ENCODE measurements at places on chromosomes 4 and X.
A peak's percentile ranks its signal among the peaks of the same experiment; 100 is the strongest.

DNA sequence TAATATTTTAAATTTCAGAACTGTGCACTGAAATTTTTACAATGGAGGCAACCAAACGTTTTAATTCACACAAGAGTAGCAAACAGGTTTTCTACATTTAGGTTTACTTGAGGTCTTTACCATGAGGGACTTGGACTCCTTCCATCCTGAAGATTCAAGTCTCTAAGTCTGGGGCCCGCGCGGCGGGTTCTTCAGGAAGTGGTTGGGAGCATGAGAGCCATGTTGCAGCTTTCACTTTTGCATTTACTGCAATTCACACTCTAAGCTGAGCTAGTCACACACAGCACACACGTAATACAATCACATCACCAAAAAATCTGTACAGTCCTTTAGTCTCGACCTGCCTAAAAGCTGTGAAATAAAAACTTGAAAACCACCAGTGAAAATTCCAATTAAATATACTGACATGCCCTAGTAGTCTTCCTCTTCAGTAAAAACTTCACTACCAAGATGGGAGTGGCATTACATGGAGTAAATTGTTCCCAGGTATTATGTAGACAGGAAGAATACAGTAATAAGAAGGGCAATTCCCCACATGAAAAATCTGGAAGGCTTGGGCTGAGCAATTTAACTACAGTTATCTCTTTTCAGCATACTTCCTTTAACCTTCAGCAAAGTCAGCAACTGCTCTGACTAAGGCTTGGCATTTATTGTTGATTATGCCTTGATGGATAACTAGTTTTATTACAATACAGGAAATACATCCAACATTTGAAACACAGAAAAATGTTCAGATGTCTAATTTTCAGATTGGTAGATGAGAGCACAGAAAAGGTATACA lies 571.1 kb upstream of the DIPK2B start:
- DNase-seq = no peak

DNA sequence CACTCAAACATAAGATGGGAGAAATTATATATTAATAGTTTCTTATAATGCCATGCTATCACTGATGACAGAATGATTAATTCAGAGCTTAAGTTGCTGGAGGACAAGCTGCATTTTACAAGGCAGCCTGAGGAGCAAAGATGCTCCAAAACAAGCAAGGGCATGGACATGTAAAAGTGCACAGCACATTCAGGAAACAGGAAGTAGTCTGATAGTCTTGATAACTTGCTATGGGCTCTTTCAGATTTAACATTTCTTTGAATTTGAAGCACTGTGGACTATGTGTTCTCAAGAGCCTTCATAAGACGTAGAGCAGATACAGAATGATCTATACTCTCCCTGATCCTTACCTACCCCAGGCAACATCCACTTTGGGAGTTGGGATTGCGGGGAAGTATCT lies 50.0 kb downstream of the AMMECR1 start:
- no peak for DNase-seq

DNA sequence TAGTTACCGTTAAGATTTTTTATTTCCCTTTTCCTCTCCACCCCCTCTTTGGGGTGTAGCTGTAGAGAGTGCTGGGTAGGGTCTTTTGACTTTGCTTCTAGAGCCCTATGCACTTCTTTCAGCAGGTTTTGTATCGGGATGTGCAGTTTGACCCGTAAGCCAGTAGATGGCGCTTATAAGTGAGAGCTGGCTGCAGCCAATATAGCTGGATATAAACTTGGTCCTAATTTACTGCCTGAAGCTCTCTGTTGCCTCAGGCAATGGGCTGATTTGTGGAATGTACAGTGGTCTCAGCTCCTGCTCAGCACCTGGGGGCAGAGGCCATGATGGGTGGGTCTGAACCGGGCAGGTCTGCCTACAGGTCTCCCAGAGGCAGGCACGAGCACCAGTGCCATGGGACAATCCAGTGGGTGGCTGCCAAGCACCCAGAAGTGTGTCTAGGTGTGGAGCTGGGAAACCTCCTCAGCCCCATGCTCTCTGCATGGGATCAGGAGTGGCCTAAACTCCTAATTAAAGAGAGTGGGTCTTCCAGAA lies 146.5 kb downstream of the SPANXN1 start:
- no peak for DNase-seq

DNA sequence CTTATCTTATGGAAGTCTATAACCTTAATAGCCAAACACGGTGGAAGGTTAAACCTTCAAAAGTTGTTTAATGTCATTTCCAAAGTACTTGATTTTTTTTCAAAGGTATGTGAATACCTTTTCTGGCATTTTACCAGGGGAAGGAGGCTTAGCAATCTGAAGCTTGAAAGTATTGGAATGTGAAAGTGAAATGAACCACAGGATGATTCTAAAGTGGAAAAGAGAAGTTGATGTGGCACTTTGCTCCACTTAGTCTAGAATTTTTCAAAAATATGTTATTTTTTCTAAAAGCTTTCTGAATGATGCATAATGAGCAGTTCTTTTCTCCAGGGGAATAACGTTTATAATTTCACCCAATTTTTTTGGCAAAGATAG lies 19.2 kb downstream of the PI4K2B start:
- DNase-seq = no peak

DNA sequence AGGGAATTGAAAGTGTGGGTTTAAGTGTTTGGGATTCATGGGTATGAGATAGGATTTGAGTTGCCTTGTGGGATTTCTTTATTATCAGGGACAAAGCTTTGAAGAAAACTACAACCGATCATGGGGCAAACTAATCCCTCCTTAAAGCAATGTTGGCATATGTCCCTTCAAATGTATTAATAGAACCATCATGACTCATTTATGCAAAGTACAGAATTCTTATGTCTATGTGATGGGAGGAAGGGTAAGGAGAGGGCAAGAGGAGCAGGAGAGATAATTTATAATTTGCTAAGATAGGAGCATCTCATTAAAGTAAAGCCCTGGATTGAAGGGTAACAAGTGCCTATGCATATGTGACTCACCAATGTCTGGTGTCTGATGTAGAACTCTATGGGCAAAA lies 94.2 kb downstream of the PHEX start:
- DNase-seq = no peak

DNA sequence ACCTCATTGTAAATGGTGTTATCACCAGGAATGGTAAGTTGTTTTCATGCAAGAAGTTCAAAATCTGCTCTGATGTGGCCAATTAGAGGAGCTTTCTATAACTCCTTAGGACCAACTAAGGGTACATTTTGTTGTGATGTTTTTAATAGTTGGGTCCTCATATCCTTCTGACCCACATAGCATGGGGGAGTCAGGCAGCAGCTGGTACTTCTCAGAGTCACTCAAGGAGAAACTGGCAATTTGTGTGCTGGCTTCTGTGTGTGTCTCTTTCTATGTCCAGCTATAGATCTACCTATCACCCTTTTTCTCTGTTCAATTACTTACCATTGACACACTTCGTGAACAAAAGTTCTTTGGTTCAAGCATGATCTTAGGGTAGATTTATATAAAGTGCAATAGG lies 194.3 kb upstream of the TENM3 start:
- DNase-seq = no peak

GRCh38 chr4:187236209-187236890 lies 512.7 kb upstream of the FAT1 start:
- DNase-seq = no peak

DNA sequence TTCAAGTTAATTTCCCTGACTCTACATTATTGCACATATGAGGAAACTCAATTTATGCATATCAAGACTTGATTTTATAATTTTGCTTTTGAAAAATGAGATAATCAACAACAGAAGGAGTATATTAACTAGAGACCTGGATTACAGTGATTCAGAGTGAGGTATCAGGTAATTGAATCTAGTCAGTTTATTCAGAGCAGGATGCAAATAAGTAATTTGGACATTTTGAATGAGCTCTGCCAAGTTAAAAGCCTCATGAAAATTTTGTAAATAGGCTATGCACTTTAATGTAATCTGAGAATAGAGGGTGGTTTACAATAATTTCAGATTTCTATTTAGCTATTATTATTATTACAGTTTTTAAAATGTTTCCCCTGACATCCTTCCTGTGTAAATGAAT lies 203.7 kb upstream of the EMCN start:
- no peak for DNase-seq

- no peak for DNase-seq
Observed at GRCh38 chrX:75748431-75748830, 36.6 kb downstream of the MAGEE2 start.

GRCh38 chr4:91734682-91735081 lies 569.1 kb upstream of the GRID2 start:
- no peak for DNase-seq

DNA sequence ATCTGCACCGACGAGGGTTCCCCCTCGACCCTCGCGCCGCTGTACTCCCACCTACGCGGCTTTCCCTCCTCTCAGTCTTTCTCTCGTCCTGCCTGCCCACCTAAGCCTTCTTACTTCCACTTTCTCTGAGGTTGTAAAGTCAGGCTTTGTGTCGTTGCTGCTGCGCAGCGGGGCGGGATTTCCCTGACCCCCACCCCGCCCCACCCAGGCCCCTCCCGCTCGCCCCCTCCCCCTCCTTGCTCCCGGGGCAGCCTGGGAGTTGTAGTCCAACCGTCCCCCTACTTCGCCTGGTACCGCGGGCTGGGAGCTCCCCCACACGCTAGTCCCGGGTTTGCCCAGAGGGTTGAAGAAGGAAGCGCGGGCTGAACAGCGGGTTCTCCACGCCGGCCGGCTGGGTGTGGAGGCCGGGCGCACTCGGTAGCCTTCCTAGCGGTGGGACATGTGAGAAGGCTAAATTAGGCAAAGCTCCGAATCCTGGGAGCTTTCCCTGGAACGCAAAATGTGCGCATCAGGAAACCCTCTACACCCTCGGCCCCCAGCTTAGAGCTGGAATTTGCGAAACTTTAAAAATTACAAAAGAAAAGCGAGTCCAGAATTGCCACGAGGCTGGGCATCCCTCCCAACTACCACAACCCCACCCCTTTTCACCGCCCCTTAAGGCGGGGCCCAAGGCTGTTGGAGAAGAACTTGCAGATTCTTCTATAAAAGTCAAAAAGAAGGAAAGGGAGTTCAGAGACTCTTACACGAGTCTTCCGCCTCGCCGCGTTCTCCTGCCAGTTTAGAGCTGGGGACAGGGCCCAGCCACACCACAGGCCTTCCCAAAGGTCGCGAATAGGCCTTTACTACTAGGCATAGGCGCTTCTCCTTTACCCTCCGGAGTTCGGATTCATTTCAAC lies at the start of gene ATP11C:
Gene ATP11C, minus strand, starts transcription at position 153 of the 896 bp plus-strand sequence. CDS start 1,011 bp downstream, outside the sequence.
- peak; percentile 63 for DNase-seq

- DNase-seq = no peak
Observed at GRCh38 chr4:176794151-176794550, 1.4 kb upstream of the VEGFC start.

DNA sequence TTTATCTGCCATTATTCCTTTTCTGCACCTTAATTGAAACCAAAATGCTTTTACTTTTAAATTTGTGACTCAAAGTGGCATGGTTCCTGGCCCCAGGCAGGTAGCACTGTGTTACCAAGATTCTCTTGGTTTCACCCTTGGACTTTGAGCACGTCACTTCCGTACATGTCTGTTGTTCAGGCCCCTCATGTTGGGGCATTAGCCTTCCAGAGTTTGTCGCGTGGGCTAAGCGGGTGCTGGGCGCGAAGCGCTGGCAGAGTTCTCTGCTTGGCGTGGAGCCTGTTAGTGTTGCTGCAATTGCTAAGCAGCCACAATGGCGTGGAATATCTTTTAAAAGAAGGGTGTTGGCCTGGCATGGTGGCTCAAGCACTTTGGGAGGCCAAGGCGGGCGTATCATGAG lies 14.0 kb upstream of the TADA2B start:
- no peak for DNase-seq

DNA sequence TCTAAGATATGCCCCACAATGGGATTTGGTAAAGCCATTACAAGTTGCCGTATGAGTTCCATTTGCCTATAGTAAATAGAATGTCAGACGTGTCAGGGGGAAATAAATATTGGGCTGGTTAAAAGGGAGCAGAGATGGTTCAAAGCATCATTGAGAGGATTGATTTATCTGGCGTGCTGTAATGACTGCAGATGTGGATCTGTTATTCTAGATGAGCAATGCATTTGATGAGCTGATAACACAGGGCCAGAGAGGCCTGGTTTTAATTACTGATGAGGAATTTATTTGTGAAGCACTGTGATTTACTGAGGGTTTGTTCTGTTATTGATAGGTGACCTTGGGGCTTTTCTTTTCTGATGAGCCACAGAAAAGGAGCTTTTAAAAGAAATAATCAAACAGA lies 62.5 kb downstream of the DACH2 start:
- no peak for DNase-seq

GRCh38 chrX:136467303-136467702 lies 20.4 kb upstream of the BRS3 start:
- DNase-seq = no peak

DNA sequence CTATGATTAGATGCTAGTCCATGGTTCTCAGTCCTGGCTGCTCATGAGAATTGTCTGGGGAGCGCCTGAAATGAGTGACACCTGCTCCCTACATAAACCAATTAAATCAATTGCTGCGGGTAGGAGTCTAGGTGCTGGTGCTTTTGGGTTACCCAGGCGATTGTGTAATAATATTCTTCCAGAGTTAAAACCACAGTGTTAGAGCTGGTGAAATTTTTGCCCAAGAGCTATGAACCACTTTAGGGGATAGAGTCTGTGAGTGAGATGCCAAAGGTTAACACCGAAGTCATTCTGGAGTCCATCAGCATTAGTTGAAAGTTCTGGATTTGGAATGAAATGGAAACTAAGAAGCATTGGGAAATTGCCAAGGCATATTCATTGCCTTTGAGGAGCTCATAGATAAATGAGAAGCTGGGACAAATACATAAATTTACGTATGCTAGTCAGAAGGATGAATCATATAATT lies 15.3 kb downstream of the PDK3 start:
- no peak for DNase-seq

DNA sequence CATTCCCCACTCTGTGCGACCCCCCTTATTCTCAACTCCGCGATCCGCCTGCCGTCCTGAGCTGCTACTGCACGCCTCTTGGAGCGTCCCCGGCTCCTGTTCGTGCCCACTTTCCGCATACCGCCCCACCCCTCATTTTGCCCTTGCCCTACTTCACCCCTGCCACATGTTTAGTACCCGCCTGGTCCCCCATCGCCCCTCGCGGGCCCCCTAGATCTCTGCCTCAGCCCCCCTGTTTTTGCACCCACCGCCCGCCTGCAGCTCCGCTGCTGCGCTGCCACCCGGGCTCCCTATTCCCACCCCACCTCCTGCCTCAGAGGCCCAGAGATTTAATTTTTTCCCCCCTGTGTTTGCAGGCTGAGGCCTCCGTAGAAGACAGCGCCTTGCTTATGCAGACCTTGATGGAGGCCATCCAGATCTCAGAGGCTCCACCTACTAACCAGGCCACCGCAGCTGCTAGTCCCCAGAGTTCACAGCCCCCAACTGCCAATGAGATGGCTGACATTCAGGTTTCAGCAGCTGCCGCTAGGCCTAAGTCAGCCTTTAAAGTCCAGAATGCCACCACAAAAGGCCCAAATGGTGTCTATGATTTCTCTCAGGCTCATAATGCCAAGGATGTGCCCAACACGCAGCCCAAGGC lies 1.4 kb downstream of the MAGED1 start:
- no peak for DNase-seq

DNA sequence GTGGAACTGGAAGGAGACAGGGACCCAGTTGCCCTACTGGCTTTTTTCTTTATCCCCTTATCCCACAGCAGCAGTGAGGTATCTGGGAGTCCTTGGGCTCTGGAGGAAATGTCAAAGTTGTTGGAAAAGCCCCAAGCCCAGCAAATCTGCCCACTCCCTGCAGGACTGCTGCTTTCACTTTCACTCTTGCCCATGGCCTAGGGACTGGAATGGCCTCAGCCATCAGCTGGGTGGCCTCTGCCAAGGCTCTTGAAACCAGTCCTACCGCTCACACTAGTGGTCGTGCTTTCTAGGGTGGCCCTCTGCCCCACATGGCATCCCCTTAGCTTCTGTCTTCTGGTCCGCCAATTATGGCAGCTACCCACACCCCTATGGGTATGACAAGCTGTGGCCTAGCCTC lies 9.7 kb upstream of the RHOXF1 start:
- DNase-seq = no peak

Data from stimulated activated CD4-positive, alpha-beta T cell treated with anti-CD3 and anti-CD28 coated beads, Interleukin-2, amount 100 ng/mL, for 48 hours (primary cell).